ENCODE measurements at places on chromosomes 2 and 18.

DNA sequence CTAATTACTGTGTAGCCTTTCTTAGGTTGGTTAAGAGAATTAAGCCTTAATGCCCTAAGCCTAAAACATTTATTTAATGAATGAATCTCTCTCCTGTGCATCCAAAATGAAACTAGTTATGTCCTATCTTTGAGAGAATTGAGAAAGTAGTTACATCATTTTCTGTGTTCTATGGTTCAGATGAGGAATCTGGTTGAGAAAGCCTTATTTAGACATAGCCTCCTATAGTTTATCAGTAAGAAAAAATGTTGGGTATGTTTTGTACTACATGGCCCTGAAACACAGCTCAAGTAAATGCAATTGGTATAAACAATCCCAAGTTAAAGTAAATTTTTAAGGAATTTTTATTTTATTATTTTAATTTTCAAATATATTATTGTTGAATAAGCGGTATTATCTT, 25.9 kb upstream of the RAMP1 start:
- DNase-seq, result peak; percentile 51

GRCh38 chr18:8133888-8134287, 475.3 kb upstream of the RAB12 start:
- DNase-seq, result no peak

DNA sequence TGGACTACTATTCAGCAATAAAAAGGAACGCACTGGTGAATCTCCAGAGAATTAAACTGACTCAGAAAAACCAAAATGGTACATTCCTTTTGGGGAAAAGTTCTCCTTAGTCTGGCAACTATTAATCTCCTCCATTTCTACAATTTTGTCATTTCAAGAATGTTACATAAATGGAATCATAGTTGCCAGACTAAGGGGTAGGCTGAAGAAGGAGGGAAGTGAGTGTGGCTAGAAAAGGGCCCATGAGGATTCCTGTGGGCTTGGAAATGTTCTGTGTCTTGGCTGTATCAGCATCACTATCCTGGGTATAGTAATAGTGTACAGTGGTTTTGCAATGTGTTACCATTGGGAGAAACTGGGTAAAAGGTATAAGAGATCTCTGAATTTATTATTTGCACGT, 72.4 kb downstream of the ZAP70 start:
- no peak for DNase-seq

- peak; percentile 31 for DNase-seq
These were observed 13.4 kb downstream of the CNOT9 start for GRCh38 chr2:218582076-218582475.

GRCh38 chr2:56127010-56127409, 56.8 kb upstream of the CCDC85A start:
- no peak for DNase-seq

GRCh38 chr2:67237288-67237687, 159.8 kb upstream of the ETAA1 start:
- DNase-seq, result no peak

DNA sequence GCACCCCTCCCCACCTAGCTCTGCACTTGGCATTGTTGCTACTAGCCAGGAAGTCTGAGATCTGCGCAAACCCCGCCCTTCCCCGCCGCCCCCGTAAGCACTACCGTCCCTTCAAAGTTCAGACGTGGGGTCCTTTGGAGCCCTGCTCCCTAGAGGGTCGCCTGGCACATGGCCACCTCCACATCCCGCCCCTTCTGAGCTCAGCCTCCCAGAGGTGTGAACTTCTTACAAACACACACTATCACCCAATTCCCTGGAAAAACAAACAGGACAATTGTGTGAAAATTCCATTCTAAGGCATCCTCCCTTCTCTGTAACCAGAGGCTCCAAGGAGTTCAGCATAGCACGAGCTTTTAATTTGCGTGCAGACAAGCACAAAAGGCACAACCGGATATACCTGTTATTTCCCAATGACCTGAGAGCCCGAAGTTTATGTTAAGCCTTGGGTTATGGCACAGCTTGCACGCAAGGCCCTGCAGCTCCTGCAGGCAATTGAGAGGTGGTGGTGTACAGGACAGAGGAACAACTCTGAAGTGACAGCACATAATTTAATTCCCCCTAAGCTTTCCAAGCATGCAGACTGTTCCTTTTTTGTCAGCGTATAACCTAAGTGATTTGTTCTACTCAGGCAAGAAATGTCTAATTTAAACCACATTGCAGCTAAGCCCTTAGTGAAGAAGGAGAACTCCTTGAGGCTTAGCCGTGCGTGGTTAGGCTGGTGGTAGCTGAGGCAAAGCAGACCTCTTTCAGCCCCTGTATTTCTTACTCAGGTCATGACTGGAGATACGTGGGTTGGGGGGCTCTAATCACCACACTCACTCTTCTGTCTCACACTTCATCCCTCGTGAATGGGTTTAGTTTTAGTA, 20.3 kb upstream of the CYP1B1 start:
- peak; percentile 63 for DNase-seq

GRCh38 chr2:238631491-238632180, 204.9 kb downstream of the ASB1 start:
- no peak for DNase-seq

DNA sequence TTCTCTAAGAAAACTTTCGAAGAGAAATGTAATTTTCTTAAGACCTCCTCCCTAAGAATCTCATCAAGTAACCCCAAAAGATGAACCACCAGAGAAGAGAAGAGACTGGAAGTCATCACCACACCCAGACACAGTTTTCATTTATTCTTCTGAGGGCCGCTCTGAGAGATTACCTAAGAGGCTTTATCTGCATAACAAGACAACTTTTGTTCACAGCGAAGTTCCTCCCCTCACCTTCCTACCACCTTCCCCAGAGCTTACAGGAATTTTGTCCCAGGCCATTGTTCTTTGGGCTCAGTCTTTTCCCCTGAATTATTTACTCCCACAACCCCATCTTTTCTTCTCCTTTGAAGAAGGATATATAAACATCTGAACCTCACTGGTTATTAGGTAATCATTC, 92.8 kb downstream of the AKAIN1 start:
- no peak for DNase-seq

- DNase-seq, result no peak
These were observed 5.1 kb downstream of the CHPF start for GRCh38 chr2:219538504-219538951.

- DNase-seq, result no peak
These were observed 2.6 kb downstream of the GPR39 start for GRCh38 chr2:132419235-132419634.

- DNase-seq, result peak; percentile 14
These were observed 34.9 kb downstream of the SUCLG1 start for GRCh38 chr2:84424152-84424551.

DNA sequence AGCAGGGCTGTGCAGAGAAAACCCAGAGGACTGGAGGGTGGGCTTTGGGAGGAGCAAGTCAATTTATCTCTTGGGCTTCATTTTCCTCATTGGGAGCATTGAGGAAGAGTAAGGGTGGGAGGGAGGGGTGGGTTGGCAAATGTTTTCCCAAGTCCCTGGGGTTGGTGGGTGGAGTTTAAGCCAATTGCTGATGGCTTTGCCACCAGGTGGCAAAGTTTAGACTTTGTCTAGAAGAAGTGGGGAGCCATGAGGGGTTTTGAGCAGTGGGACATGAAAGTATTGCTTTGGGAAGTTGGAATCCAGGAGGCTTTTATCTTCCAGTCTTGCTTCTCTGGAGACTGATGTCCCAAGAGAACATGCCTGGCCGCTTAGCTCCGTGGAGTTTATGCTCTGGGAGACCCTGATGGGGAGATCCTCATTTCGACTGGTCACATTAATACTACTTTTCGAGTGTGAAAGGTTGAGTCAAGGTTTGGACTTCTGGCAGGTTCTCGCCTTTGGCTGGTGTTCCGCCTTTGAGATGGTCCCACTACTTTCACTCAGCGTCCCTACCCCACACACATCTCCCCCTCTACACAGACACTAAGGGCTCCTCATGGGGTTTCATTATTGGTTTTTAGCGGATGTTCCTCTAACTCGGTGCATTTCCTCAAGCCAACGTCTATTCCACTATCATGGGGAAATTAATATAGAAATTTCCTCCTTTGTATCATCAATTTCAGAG, 126.7 kb downstream of the PRKCE start:
- no peak for DNase-seq

GRCh38 chr18:22601481-22601880, 183.8 kb upstream of the CTAGE1 start:
- no peak for DNase-seq

DNA sequence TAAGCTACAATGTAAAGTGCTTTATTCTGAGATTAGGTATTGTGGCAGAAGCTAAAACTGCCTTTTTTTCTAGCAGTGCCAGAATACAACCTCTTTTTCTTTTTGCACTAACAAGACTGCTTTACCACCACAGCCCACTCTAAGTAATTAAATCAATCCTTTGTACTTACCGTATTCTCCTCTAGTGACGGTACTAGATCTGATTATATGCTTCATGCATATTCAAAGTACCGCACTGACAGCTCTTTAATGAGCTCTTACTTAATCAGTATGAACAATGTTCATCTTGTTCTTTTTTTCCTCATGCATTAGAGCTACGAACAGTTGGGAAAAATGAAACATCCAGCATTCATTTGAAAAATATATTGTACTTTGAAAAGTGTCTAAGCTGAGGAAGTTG, 16.1 kb upstream of the OTX1 start:
- DNase-seq, result no peak

GRCh38 chr2:8416849-8417832, 264.7 kb upstream of the ID2 start:
- no peak for DNase-seq

- no peak for DNase-seq
These were observed 78.7 kb downstream of the USP40 start for GRCh38 chr2:233487748-233488345.

- no peak for DNase-seq
These were observed 183.8 kb upstream of the ZC3H15 start for GRCh38 chr2:186302263-186302662.

- DNase-seq, result no peak
These were observed 520.8 kb downstream of the RNF144A start for GRCh38 chr2:7437716-7438632.

DNA sequence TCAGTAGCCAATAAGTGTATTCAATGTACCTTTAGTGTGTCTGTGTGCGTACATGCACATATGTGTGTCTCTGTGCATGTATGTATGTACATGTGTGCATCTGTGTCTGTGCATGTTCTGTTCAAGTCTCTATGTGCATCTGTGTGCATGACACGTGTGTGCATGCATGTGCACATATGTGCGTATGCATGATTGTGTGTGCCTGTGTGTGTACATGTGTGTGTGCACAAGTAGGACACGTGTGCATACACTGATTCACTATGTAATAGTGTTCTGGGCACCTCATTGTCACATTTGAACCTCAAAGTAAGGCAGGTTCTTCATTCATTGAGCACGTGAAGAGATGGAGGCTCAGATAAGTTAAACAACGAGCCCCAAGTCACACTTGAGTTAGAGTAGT, 142.6 kb upstream of the COPS8 start:
- no peak for DNase-seq

Measured in fibroblast of villous mesenchyme (primary cell).